OCI-M1 (cell line): ENCODE measurements at places on chromosomes 7 and 10.

DNA sequence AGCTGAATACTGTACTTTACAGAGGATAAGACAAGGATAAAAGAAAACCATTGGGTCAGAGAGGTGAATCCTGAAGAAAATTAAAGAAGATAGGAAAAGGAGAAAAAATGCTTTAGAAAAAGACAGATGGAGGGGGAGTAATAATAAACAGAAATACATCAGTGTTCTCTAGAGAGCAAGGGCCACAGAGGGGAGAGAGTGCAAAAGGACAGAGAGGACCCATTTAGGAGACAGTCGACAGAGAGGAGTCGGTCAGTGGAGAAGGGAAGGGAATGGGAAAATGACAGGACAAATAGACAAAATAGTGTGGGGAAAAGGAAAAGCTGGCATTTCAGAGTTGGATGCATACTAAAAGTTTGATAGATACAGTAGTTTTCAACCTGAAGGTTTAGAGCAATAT, 287.0 kb downstream of the DOCK4 start:
- DNase-seq, result no peak

DNA sequence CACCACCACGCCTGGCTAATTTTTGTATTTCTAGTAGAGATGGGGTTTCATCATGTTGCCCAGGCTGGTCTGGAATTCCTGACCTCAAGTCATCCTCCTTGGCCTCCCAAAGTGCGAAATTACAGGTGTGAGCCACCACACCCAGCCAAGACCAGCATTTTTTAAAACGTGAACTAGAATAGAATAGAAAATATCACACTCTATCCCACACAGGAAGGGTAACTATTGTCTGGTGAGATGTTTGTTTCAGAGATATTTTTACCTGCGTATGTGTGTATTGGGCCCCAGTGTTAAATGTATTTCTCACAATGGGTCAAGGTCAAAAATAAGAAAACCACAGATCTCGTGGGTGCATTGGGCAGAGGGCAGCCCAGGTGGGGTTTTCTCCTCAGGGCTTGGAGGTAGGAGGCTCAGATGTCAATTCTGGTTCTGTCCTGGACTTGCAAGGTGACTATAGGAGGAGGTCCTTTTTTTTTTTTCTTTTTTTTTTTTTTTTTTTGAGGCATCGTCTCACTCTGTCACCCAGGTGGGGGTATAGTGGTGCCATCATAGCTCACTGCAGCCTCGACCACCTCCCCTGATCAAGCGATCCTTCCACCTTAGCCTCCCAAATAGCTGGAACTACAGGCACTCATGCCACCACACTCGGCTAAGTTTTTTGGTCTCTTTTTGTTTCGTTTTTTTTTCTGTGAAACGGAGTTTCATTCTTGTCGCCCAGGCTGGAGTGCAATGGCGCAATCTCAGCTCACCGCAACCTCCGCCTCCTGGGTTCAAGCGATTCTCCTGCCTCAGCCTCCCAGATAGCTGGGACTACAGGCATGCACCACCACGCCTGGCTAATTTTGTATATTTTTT, 19.0 kb downstream of the SH2B2 start:
- no peak for DNase-seq

- no peak for DNase-seq
These were observed 41.2 kb downstream of the AOAH start for GRCh38 chr7:36683111-36683510.

DNA sequence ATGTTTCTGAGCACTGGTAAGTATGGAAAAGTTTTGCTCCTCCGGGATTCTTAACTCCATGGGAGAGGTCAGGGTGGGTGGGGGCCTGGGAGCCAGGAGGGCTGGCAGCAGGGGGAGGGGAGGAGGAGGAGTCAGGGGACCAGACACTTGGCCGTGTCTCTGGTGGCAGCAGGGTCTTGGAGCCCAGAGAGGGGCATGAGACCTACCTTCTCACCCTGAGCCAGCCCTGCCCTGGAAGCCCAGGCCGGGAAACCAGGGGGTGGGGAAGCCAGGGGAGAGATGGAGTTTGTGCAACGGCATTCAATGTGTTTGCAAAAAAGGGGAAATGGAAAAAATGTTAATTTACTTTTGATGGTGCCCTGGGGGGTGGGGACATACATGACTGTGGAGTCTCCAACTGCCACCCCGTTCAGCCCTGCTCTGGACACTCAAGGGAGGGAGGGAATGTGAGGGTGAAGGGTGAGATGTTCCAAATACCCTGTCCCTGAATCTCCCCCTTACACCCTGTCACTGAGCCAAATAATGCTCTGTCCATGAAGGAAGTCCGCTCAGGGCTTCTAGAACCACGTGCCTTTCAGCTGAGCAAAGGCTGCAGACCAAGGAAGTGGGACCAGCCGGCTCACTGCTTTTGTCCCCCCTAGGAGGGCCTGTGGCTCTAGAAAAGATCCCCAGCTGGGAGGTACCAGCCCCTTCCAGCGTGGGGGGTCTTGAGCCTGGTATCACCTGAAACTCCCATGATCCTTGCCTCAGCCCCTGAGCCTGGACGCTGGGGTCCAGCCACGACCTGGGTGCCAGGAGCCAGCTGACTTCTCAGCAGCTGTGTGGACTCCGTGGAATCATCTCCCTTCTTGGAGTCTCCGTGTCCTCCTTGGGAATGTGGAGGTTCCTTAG, 48.3 kb downstream of the TMEM270 start:
- peak; percentile 80 for DNase-seq

GRCh38 chr10:64484811-64485330, 963.7 kb downstream of the REEP3 start:
- no peak for DNase-seq

DNA sequence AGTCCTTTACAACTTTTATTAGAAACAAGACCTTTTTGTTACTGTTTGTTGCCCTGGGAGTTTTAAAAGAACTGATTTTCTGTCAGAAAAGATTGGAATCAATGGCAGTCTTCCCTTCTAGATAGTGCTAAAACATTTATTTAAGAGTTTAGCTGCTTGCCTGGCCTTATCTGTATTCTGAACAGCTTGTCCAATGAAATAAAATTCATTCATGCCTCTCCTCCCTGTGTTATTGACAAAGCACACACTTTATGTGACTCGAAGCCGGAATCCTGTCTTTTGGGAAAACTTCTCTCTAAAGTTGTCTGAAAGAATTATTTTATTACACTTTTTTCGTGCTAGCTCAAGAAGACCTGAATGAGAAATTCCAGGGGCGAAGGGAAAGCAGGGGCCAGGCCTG, 992.5 kb downstream of the TYW1 start:
- DNase-seq, result no peak

DNA sequence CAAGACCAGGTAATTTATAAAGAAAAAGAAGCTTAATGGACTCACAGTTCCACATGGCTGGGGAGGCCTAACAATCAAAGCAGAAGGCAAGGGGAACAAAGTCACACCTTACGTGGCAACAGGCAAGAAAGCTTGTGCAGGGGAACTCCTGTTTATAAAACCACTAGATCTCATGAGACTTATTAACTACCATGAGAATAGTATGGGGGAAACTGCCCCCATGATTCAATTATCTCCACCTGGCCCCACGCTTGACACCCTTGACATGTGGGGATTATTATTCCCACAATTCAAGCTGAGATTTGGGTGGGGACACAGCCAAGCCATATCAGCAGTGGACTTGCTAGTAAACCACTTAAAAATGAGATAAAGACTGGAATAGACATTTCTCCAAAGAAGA, 451.7 kb downstream of the DNAJB9 start:
- DNase-seq, result no peak

DNA sequence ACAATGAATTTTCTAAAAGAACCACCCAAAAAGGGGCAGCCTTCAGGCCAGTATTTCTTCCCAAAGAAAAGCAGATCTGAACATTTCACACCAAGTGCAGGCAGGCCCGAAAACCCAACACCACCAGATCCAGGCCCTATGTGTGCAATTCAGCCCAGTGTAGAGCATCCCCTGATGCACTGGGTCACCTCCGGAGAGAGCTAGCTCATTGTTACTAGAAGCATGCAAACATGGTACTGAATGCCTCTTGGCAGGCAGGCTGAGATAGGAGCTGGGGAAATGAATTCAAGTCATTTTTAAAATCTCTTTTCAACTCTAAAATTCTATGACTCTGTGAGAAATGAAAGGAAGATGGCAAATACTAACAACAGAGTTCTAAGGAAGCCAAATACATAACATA, 174.8 kb downstream of the ELMO1 start:
- no peak for DNase-seq

GRCh38 chr10:35135861-35136260, 9.2 kb downstream of the CREM start:
- no peak for DNase-seq

- DNase-seq, result no peak
These were observed 258.2 kb upstream of the GLI3 start for GRCh38 chr7:42495256-42495655.

- peak; percentile 90 for DNase-seq
These were observed 222.4 kb downstream of the RPS24 start for GRCh38 chr10:78255796-78256638.

GRCh38 chr10:9613338-9614075, 1404.2 kb upstream of the CELF2 start:
- peak; percentile 65 for DNase-seq

DNA sequence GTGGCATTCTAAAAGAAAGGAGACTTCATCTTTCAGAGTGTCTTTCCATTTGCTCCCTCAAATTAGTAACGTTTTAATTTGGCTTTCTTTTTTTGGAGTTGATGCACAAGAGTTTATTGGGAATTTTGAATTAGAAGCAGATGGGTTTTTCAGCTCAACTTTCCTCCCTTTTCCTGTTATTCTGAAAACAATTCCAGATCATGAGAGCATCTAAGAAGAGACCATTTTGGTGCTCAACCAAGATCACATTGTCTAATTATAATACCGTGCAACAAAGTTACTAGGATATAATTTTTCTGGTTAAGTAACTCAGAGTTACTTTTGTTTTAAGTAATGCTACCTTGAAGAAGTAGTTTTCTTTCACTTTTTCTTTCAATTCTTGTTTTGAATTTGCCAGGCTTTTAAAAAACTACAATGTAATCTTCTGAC, 396.6 kb upstream of the KLF6 start:
- no peak for DNase-seq

DNA sequence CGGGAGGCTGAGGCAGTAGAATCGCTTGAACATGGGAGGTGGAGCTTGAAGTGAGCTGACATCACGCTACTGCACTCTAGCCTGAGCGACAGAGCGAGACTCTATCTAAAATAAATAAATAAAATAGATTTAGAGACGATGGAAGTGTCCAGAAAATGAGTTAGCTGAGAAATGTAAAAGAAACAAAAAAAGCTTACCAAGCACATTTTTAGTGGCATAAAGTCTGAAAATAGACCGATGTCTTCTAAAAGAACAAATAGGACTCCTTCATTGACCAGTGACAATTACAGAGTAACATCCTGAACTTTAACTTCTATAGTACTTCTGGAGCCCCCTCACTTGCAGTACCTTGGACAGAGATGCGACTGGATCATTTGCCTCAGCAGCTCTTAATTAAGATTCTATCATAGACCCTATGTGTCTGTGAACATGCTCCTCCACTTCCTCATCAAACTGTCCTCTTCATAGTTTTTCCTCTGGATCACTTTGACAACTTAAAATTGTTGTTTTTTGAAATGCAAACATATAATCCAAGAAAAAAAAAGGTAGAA, 25.2 kb upstream of the SRPK2 start:
- peak; percentile 3 for DNase-seq

DNA sequence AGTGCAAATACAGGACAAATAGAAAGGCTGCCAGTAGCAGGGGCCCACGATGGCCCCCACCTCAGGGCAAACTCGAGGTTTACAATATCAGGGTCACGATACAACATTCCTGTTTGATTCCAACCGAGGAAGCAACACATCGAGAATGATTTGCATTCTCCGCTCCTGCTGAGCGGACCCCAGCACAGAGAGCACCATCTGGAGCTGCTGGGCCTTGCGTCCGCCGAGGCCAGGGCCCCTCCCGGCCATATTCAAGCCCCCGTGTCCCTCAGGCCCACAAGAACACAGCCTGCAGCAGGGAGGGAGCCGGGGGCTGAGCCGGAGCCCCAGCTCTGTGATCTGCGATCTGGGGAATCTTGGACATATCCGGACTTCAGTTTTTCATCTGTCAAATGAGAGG, 84.3 kb downstream of the PRKAG2 start:
- DNase-seq, result no peak

DNA sequence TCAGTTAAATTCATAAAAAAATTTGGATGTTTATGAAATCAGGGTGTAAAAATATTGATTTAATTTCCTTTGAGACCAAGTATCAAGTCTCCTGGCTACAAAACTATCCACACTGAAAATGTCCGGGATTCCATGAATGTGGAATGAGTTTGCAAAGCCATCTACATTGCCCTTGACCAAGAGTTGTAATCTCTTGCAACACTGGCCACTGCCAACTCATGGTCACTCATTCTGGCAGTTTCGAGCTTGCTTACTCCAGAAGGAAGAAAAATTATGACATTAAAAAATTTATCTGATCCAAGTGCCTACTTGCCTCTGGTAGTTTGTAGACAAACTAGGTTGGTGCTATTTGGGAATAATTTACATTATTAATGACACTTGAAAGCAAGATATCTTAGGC, 84.2 kb downstream of the NPY start:
- DNase-seq, result no peak

GRCh38 chr10:122490786-122491680, 29.7 kb downstream of the HTRA1 start:
- no peak for DNase-seq

- DNase-seq, result no peak
These were observed 8.3 kb downstream of the VSTM2A start for GRCh38 chr7:54550471-54550870.

DNA sequence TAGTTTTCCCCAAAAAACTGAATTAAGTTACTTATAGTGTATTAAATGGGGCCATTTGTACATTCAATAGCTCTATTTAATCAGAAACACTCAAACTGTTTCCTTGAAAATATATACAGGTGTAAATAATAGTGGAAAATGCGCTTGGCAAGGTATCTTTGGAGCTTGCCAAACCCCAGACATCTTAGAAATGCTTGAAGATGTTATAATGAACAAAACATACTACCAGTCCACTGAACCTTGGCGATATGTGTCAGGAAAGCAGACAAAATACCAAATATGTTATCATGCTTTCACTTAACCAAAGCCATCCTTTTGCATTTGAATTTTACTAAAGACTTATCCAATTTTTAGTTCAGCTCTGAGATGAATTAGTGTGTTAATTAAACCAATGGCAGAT, 352.7 kb upstream of the SEMA3A start:
- DNase-seq, result no peak

DNA sequence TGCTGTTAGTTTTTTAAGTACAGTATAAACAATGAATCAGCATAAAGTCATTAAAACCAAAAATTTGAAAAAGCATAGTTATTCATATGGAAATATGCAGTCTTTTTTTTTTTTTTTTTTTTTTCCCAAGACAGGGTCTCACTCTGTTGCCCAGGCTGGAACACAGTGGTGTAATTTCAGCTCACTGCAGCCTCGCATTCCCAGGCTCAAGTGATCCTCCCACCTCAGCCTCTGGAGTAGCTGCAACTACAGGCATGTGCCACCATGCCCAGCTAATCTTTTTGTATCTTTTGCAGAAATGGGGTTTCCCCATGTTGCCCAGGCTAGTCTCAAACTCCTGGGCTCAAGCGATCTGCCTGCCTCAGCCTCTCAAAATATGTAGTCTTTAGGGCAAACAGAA, 182.0 kb downstream of the SEMA3E start:
- no peak for DNase-seq
